ENCODE measurements at places on chromosomes 3 and 15. TPM values are rescaled to one million over a fixed set of nuclear protein-coding genes. Genes with fewer than 3 reads are reported as not detected.

GRCh38 chr3:125643172-125643571 lies 47.9 kb upstream of the OSBPL11 start:
- DNase-seq: no peak

DNA sequence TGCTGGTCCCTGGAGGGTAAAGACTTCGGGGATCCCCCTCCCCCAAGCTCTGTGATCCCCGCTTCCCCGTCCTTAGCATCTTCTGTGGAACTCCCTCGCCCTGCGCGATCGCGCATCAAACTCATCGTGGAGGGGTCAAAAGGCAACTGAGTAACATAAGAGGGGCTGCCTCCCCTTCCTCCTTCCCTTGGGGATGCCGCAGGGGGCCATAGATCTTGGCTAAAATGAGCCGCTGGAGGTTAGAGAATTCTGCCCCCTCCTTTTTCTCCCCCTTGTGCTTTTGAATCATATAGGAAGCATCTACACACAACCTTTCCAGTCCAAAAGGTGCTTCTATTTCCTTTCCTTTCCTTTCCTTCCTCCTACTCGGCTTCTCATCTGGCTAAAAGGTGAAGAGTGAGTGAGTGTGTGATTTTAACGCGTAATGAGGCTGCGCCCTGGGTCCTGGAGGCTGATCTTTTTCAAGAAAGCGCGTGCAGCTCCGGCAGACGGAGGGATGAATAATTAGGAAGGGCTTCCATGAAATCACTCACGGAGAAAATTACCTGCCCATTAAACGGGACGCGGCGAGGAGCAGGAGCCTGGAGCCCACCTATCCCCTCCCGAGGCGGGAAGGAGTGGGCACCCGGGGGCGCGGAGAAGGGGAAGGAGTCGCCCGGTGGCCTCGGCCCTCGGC lies 831 bp upstream of the ROBO2 start:
- DNase-seq: no peak

ZNF620 gene
- total RNA-seq: 8.3 TPM

CYP1A2 gene
- not detected for total RNA-seq

SELENOS gene
- total RNA-seq: 33.1 TPM

Measured in activated CD8-positive, alpha-beta memory T cell treated with anti-CD3 and anti-CD28 coated beads, Interleukin-2, amount 10 ng/mL, durations not matched to agents 7 days and 5 days (primary cell).